8988T (cell line): ENCODE measurements at places on chromosomes 13 and 19.

GRCh38 chr13:44395976-44396694 lies 22.5 kb downstream of the SERP2 start:
- no peak for DNase-seq

GRCh38 chr19:53333066-53333462 lies 485 bp upstream of the ZNF845 start:
- no peak for DNase-seq

- no peak for DNase-seq
These were observed 22.4 kb upstream of the CRTC1 start for GRCh38 chr19:18660939-18661670.

GRCh38 chr13:39612023-39612637 lies 9.1 kb upstream of the LHFPL6 start:
- no peak for DNase-seq

DNA sequence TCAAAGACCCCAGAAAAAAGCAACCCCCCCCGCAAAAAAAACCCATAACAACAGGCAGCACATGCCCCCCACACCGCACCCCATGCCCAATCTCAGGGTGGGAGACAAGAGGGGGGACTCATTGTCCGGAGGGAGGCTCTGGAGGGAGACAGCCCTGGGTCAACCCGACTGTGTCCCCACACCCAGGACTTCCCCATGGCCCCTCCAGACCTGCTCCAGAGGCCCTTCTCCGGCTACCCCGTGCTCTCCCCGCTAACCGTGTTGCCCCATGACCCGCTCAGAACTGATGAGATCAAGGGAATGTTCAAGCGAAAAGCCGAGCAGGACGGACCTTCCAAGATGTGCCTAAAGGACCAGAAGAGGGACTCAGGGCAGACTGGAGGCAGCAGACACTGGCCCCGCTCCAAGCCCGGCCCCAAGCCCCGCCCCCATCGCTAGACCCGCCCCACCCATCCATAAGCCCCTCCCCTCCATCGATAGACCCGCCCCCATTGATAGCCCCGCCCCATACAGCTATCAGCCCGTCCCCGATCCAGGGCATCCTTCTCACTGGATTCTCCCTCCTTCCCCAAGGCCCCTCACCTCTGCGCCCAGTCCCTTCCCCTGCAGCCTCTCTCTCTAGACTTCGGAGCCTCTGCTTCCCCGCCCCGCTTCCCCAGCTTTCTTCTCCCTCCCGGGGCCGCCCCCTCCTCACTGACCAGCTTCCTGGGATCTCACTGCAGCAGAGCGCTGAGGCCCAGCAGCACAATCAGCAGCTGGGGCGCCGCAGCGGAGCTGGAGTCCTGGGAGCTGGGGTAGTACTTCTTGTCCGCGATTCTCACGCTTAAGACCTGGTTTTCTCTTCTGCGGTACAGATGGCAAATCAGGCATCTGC lies 2.2 kb downstream of the BST2 start:
- DNase-seq, result peak; percentile 62

DNA sequence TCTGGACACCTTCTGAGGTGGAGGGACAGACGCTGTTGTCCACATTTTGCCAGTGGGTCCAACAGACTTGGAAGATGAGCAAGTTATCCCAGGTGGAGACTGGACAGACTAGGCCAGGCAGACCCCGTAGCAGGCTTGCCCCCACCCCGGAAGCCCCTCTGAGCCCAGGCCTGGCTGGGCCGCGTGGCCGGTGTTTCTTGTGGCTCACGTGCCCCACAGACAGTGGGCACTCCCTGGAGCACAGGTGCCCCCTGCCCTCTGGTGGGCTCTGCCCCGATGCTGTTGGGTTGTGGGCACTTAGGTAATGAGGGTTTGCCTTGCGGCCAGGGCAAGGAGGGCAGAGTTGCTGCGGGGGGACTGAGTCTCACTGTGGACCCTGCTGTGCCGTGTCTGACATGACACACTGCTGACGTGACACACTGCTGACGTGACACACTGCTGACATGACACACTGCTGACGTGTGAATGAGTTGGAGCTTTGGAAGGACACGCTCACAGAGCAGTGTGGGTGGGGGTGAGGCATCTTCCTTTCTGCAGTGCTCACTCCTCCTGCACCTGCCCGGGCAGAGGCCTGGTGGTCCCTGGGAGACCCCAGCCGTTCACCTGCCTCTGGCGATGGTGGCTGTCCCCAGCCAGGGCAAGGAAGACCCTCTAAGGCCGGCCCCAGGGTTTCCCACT lies 25.1 kb downstream of the DOT1L start:
- DNase-seq, result no peak

DNA sequence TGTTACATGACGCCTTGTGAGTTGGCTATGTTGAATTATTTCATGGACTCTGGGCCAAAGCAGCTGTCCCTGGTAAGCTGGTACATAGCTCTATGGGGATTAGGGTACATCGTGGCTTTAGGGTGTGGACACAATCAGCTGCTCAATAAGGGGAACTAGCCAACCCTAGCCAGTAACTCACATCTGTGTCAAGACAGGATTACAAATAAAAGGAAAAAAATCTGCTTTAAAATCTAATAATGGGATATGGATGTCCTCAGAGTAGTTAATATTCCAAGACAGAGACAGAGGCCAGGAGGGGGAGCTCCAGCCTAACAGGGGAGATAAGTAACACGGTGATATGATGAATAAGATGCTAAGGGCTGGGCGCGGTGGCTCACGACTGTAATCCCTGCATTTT lies 21.1 kb upstream of the ZNF766 start:
- DNase-seq, result no peak

DNA sequence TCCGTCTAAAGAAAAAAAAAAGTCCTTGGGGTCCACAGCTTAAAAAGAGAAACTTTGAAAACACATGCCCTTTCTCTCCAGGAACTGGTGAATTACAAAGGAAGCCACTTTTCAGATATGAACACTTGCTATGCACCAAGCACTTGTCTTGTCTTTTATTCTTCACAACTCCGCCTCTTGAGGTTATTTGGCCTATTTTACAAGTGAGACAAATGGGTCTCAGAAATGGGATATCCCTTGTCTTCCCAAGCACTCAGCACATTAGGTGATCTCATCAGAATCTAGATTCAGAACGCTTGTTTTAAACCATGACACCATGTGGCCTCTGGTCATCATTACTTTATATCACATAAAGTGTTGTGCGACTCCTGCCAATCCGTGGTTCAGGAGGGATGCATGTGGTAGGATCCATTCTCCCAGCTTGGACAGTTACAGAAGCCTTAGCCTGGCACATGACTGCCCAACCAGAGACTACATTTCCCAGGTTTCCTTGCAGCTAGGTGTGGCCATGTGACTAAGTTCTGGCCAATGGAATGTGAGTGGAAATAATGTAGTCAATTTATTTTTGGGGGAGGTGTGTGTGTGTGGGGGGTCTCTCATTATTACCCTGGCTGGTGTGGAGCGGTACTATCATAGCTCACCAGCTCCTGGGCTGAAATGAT lies 13.9 kb downstream of the TSKS start:
- no peak for DNase-seq

DNA sequence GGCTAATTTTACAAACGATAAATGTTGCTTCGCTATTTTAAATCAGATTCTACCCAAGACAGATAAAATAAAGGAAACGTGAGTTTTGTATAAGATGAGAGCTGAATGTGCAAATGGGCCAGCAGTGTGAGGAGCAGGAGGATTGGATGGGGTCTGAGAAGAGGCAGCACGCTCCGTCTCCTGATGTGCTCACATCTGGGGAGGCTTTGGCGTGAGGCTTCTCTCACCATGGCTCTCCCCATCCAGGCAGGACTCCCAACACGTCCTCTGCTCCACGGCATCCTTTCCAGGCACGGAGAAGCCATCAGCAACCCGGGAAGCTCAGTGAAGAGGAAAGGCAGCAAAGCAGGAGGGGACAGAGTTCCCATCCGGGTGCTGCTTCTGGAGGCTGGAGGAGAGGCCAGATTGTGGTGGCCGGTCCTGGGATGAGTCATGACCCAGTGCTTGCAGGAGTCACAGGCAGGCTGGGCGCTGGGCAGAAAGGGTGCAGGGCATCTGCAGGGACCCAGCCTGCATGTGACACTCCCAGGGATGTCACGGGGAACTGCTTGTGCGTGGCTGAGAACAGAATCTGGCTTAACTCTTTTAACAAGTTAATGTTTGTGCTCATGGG lies 47.5 kb downstream of the ZNF536 start:
- DNase-seq, result no peak

GRCh38 chr19:34503531-34504272 lies 22.1 kb downstream of the WTIP start:
- no peak for DNase-seq

DNA sequence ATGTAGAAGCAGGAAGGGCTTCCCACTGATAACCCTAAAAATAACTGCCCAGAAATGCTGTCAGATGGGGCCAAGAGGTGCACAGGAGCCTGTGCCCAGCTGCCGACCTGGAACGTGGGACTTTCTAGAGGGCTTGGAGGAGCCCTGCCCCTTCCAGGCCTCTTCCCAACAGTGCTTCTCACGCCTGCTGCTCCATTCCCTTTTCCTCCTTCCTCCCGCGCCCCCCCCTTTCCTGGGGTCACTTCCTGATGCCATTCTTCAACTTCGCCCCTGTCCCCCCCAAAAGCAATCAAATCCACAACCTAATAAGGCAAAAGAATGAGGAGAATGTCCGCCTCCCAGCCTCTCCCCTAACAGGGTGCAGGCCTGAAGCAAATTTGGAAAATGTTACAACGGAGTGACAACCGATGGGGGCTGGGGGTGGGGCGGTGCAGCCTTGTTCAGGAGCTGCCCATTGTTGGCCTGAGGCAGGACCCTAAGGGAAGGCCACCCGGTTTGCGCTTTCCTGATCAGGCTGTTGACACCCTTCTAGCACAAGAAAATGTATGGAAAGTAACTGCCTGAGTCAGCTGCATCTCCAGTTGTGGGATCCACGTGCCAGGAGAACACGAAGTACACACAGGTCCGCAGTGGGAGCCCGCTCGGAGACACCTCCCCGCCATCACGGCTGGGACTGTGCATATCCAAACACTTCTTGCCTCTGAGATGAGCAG lies 18.7 kb downstream of the ACTN4 start:
- DNase-seq, result no peak

GRCh38 chr19:52398081-52398441 lies 412 bp downstream of the ZNF528 start:
- no peak for DNase-seq

DNA sequence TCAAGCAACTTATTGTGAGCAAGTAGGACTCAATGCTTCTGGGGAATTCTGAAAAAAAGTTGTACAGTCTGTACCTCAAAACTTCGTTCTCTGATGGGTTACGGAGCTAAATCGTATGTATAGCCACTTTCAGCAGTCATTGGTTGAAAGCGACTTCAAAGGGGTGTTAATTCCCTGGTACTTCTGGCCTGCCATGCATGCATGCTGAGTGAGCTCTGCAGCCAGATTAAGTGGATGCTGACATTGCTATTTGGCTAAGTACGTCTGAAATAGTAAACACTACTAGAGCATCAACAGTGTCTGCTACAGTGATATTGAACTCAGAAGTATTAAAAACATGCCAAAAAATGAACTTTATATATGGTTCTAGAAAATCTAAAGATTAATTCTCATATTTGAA lies 1183.1 kb upstream of the PCDH20 start:
- DNase-seq, result no peak

GRCh38 chr19:47024502-47024901 lies 4.9 kb downstream of the NPAS1 start:
- DNase-seq, result no peak

DNA sequence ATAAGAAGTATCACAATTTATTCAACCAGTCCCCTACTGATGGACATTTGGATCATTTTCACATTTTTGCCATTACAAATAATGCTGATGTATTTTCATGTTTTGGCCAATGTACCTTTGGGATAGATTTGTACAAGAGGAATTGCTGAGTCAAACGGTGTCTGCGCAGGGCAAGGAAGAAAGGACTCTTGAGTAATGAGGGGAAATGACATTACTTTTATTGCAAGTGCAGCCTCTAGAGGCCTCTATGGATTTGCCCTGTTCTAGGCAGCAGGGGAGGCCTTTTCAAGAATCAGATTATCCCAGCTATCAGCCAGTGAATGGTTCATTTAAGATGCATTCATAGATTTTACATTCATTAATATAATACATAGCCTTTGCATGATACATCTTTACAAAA lies 32.9 kb upstream of the GTF3A start:
- DNase-seq, result no peak

- no peak for DNase-seq
These were observed 1273.3 kb upstream of the ATXN8OS start for GRCh38 chr13:68834375-68834774.

- DNase-seq, result no peak
These were observed 45.3 kb downstream of the LRCH1 start for GRCh38 chr13:46598140-46598819.

GRCh38 chr19:15114153-15114540 lies 6.9 kb downstream of the SYDE1 start:
- DNase-seq, result no peak

- no peak for DNase-seq
These were observed 202.9 kb downstream of the SUCLA2 start for GRCh38 chr13:47798194-47798593.

- no peak for DNase-seq
These were observed 429.8 kb upstream of the ARGLU1 start for GRCh38 chr13:106997696-106998095.

DNA sequence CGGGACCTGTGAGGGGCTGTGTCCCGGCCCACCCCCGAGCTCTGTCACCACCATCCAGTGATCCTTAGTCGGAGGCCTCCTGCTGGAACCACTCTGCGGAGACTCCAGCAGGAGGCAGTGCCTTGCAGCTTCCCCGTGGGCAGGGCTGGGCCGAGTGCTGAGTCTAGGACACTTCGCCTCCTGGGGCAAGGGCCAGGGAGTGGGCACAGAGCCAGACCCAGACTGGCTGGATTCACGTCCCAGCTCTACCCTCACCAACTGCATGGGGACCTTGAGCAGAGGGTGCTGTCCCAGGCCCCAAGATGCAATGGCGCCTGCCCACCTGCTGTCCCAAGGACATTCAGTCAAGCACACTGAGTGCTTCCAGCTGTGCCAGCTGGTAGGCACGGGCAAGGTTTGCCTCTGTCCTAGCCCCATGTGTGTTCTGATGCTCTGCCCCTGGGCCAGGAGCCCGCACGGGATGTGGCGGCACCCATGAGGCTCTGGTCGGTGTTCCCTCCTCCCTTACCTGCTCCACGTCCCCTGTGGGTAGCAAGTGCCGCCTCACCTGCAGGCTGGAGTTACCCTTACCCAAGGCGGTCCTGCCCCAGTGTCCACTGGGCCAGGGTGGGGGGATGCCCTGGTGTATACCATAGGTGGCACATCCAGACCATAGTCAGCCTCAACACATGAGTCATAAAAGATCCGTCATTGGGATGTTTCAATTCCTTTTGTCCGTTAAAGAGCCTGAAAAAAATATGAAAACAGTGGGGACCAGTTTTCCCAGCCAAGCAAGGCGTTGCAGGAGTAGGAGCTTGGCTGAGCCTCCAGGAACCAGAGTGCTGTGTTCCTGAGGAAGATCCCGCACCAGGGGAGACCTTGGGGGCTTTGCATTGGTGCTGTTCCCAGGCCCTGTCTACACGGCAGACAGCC lies 7.4 kb downstream of the FZR1 start:
- no peak for DNase-seq

- peak; percentile 97 for DNase-seq
These were observed 144.1 kb downstream of the DPF1 start for GRCh38 chr19:38079926-38080380.

DNA sequence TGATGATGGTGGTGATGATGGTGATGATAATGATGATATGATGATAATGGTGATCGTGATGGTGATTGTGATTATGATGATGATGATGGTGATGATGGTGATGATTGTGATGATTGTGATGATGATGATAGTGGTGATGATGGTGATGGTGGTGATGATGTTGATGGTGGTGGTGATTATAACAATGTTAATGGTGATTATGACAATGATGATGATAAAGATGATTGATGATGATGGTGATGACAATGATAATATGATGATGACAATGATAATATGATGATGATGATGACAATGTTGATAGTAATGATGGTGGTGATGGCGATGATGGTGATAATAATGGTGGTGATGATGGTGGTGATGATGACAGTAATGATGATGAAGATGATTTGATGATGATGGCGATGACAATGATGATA lies 34.1 kb upstream of the ZNF536 start:
- DNase-seq, result no peak
